ENCODE measurements at places on chromosomes 3 and 15. TPM values are rescaled to one million over a fixed set of nuclear protein-coding genes. Genes with fewer than 3 reads are reported as not detected.

Gene P2RY1
- total RNA-seq, result 4.1 TPM

GRCh38 chr15:55226127-55226526 is 29.4 kb upstream of the RSL24D1 start:
- DNase-seq, result no peak

Gene SPINK8
- not detected for total RNA-seq

DNA sequence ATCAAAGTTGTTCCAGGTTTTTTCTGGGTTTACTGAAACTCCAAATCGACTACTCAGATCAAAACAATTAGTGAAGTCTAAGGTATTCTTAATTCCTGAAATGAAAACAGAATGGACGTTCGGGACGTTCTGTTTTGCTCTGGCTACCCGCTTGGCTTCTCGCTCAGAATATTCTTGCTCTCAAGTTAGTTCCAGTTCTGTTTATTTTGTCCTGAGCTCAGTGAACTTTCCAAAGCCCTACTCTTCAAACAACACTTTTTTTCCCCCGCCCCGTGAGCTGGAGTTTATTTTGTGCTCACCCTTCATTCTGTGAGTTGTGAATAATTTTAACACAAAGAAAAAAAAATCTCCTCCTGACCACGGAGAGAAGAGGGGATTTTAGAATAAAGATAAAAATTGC is 72.6 kb downstream of the SAMMSON start:
- no peak for DNase-seq

DNA sequence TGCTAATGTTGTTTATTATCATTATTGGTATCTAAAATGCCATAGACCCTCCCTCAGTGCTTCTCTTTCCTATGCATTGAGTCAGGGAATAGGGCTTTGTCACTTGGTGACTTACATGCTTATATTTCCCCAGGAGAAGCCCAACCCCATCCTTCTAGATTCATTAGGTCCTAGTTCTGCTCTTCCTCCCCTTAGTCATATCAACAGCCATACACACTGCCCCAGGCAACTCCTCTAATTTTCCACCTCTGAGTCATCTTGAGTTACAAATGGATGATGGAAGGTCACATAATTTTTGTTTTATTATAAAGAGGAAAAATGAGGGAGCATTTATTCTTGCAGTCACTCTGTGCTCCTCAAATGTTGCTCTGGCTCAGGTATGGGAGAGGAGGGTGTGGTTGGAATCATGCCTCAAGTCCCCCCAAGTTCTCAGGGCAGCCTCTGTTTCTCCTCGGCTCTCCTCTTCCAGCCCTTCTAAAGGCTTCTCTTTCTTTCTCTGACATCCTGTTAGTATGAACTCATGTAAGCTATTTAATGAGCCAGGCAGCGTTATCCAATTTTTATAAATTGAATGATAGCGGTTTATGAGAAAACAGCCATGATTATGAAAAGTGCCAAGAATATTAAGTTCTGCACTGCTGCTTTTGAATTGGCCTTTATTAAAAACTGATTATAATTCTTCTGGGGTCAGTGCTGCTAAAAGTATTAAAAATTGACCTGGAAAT is 45.6 kb upstream of the FSTL1 start:
- DNase-seq, result no peak
